ENCODE measurements at places on chromosomes 16 and 17.

GRCh38 chr17:76089680-76090516 lies 10.9 kb downstream of the ZACN start:
- no peak for DNase-seq

GRCh38 chr17:57234061-57234738 lies 22.1 kb upstream of the MSI2 start:
- no peak for DNase-seq

- DNase-seq: no peak
Observed at GRCh38 chr16:12515746-12516145, 287.9 kb downstream of the CPPED1 start.

DNA sequence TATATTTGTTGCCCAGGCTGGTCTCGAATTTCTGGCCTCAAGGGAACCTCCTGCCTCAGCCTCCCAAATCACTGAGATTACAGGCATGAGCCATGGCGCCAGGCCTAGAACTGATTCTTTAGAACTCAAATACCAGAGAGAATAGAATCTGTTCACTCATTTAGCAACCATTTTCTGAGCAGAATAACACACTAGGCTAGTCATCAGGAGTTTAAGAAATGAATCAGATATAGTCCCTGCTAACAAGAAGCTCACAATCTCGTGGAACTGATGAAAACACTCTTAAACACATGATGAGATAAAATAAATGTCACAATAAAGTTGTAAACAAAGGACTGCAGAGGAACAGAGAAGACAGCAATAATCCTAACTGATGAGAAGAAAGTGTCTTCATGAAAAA lies 55.8 kb upstream of the ADCY9 start:
- no peak for DNase-seq

DNA sequence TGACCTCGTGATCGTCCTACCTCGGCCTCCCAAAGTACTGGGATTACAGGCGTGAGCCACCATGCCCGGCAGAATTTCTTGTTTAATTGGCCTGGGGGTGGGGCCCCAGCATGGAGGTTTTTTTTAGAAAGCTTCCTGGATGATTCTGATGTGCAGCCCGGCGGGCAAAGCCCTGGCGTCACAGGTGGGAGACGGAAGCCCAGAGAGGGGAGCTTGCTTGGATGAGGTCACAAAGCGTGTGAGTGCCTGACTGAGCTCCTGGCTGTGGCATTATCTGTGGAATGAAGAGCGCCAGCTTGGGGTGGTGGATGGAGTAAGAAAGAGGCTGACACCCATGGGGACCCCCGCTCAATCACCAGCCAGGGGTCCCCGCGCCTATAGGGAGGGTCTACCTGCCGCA lies 4.1 kb downstream of the VASN start:
- no peak for DNase-seq
